ENCODE measurements at places on chromosomes 4 and X. TPM values are rescaled to one million over a fixed set of nuclear protein-coding genes. Genes with fewer than 3 reads are reported as not detected.

The PPARGC1A gene
- 0.28 TPM for total RNA-seq

The PLP1 gene
- not detected for total RNA-seq

The ODAPH gene
- total RNA-seq: not detected

The GPRIN3 gene
- 4.0 TPM for total RNA-seq

The TMEM255A gene
- total RNA-seq: 0.43 TPM

The MTNR1A gene
- total RNA-seq: 0.35 TPM

The NEXMIF gene
- not detected for total RNA-seq

The OTC gene
- not detected for total RNA-seq

The TRIM60 gene
- not detected for total RNA-seq

The PRR27 gene
- total RNA-seq: not detected

The PRRG1 gene
- total RNA-seq: 5.7 TPM

The MAGEA12 gene
- total RNA-seq: 0.22 TPM

The FAT1 gene
- 153 TPM for total RNA-seq

The CLNK gene
- not detected for total RNA-seq

The APLN gene
- total RNA-seq: 0.59 TPM

The CCKAR gene
- total RNA-seq: not detected

The GLRB gene
- total RNA-seq: 0.73 TPM

The HOPX gene
- total RNA-seq: not detected

The RBM46 gene
- total RNA-seq: not detected

The RBPJ gene
- 11.8 TPM for total RNA-seq

The AR gene
- 2.7 TPM for total RNA-seq

The GK gene
- total RNA-seq: 2.4 TPM

The RPA4 gene
- total RNA-seq: 0.35 TPM

The PAGE2 gene
- not detected for total RNA-seq

The CACNA1F gene
- not detected for total RNA-seq

The FGF2 gene
- total RNA-seq: 30.0 TPM

The DEFB131A gene
- total RNA-seq: not detected

The PRR32 gene
- total RNA-seq: not detected

The HAND2 gene
- total RNA-seq: 0.72 TPM

The PDZD4 gene
- 3.4 TPM for total RNA-seq

The LAMTOR3 gene
- 29.7 TPM for total RNA-seq

The PAGE3 gene
- not detected for total RNA-seq

The SPANXA1 gene
- total RNA-seq: not detected

The NUDT9 gene
- 26.0 TPM for total RNA-seq

The STK32B gene
- 15.9 TPM for total RNA-seq

The RHOXF1 gene
- not detected for total RNA-seq

The GNRHR gene
- not detected for total RNA-seq

The ADH6 gene
- total RNA-seq: 0.05 TPM

The PAGE5 gene
- not detected for total RNA-seq

The FGFBP2 gene
- 0.13 TPM for total RNA-seq

The CYTL1 gene
- total RNA-seq: not detected

All from A549 treated with GW870086 at 1 μM for 4 hours (cell line).